AG09309 (cell line): ENCODE measurements at places on chromosomes 7 and 10.

DNA sequence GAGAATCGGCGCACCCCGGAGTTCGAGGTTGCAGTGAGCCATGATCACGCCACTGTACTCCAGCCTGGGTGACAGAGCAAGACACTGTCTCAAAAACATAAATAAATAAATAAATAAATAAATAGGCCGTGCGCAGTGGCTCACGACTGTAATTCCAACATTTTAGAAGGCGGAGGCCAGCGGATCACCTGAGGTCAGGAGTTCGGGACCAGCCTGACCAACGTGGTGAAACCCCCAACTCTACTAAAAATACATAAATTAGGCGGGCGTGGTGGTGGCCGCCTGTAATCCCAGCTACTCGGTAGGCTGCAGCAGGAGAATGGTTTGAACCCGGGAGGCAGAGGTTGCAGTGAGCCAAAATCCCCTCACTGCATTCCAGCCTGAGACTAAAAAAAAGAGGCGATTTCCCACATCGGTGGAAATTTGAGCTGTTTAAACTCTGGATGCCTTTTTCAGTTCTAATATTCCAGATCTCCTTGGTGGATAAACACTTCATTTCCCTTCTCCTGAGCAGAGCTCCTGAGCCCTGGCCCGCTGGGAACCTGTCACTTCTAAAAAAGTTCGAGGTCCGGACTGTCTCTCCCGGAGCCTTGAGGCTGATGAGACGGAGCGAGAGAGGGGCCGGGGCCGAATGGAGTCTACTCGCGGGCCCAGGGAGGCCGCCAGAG, 2.0 kb upstream of the NFKB2 start:
- no peak for DNase-seq

- no peak for DNase-seq
Observed at GRCh38 chr7:90886416-90886815, 290.3 kb downstream of the CDK14 start.

GRCh38 chr10:96217711-96218110, 53.7 kb downstream of the BLNK start:
- no peak for DNase-seq

DNA sequence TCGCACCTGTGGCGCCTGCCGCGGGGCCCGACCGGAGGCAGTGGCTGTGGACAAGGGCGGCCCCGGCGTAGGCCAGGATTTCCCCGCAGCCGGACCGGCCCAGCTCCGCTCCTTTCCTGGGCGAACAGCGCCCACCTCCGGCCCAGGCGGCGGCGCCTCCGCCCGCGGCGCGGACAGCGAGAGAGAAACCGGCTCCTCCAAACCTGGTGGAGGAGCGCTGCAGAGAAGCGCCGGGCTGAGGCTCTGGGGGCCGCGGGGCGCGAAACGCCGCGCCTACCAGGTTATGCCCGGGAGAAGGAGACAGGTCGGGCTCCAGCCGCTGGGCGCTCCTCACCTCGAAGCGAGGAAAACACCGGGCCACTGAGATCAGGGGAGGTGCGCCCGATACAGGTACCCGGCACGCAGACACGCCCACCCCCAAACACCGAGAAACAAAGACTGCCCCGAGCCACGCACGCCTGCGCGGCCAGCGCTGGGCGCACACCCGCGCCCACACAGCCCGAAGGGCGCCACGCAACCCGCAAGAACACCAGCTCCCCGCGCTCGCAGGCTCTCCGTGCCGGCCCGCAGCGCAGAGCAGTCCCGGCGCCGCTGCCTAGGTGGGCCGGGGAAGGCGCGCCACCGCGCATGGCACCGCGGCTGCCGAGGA, 3.3 kb downstream of the GRID1 start:
- DNase-seq = no peak

GRCh38 chr7:17339139-17339538, 40.7 kb downstream of the AHR start:
- no peak for DNase-seq

DNA sequence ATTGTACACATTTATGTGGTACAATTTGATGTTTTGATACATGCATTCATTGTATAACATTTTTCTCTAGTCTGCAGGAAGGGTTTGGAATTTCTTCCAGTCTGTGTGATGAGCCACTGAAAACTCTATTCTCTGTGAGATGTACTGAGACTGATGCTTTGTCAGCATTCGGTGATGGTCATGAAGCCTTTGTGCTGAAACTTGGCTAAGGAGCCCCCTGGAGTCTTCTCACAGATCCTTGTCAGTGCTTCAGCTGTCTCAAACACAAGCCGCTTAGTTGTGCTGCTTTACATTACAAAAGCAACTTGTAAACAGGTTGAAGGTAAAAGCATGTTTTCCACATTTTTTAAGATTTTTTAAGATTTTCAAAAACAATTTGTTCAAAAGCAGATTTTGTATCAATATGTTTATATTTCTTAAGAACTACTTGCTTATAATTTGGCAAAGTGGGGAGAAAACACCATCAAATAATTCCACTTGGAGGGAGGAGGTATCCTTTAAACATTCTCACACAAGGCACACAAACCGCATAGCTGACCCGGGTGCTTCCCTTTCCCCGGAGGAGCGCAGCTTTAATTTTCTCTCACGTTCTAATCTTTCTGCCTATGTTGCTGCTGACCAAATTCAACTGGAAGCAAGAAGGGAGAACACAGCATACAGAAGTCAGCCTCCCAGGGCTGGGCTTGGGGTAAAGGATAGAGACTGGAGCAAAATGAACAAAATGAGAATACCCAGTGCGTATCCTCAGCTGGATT, 249.8 kb upstream of the VSTM2A start:
- no peak for DNase-seq

- no peak for DNase-seq
Observed at GRCh38 chr7:118312051-118312450, 87.5 kb downstream of the ANKRD7 start.

GRCh38 chr7:80634505-80634904, 3.9 kb upstream of the CD36 start:
- DNase-seq = peak; percentile 87

DNA sequence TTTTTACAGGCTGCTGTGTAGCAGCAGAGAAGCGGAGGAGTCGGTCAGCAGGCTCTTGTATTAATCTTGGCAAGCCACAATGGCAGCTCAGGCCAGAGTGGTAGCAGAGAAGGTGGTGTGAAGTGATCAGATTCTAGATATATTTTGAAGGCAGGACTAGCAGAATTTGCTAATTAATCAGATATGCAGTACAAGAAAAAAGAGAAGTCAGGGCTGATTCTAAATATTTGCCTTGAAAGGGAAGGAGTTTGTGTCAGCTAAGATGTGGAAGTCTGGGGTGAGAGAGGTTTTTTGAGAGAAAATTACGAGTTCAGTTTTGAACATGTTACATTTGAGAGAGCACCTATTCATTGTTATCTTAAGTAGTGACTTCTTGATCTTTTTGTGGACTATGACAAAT, 176.3 kb downstream of the WNT2 start:
- no peak for DNase-seq

- no peak for DNase-seq
Observed at GRCh38 chr10:110577056-110577455, 9.6 kb downstream of the SMC3 start.

- DNase-seq = no peak
Observed at GRCh38 chr7:21504021-21504420, 38.8 kb upstream of the DNAH11 start.

- DNase-seq = no peak
Observed at GRCh38 chr7:151677581-151678226, 158.0 kb upstream of the RHEB start.

- DNase-seq = no peak
Observed at GRCh38 chr10:4843525-4844180, 17.6 kb downstream of the AKR1E2 start.

DNA sequence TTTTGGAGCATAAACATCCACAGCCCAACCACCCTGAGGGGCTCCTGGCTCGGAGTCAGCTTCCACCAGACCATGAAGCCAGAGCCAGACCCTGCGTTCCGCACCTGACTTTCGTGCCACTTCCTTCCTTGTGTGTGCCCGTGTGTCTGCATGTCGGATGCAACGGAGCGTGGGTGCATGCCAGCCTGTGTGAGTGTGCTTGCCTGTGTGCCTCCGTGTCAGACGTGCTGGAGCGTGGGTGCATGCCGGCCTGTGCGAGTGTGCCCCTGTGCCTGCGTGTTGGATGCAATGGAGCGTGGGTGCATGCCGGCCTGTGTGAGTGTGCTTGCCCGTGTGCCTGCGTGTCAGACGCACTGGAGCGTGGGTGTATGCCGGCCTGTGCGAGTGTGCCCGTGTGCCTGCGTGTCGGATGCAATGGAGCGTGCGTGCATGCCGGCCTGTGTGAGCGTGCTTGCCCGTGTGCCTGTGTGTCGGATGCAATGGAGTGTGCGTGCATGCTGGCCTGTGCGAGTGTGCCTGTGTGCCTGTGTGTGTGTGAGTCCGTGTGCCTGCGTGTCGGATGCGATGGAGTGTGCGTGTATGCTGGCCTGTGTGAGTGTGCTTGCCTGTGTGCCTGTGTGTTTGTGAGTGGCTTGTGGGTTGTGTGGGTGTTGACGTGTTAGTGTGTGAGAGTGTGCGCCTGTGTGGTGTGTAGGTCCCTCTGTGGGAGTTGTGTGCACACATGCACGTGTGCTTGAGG, 28.1 kb upstream of the KNDC1 start:
- no peak for DNase-seq

- no peak for DNase-seq
Observed at GRCh38 chr10:63833411-63834060, 312.3 kb downstream of the REEP3 start.

DNA sequence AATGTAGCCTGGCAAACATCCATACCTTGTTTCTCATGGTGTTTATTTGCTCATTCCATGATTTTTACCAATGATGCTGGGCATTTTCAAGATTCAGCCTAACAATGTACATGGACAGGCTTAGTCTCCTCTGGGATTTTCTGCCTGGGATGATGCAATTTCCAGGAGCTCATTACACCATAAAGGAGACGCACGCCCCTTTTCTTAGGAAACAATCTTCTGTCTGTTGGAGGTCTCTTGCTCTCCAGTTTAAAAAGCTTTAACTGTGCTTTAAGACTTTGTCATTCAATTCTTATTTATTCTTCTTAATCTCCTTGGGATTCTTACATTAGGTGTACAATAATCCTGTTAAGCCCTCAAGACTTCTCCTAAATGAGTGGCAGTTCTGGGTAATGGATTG, 150.3 kb upstream of the NRP1 start:
- no peak for DNase-seq

GRCh38 chr10:33102071-33102470, 144.0 kb upstream of the ITGB1 start:
- no peak for DNase-seq

DNA sequence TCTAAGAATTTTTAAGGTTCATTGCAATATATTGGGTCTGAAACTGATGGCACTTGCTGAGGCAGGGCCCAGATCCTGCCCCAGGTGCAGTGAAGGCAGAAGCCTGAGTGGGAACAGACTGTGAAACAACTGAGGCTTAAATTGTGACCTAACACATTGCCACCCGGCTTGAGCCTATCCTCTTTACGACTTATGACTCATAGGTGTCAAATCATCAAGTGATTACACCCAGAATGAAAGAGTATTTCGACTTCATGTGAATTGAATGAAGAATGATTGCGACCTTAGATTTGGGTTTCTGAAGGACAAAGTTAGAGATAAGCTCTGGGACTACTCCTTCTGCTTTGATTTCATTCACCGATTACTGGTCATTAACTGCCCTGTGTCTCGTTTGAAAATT, 200.9 kb downstream of the CREB5 start:
- no peak for DNase-seq

DNA sequence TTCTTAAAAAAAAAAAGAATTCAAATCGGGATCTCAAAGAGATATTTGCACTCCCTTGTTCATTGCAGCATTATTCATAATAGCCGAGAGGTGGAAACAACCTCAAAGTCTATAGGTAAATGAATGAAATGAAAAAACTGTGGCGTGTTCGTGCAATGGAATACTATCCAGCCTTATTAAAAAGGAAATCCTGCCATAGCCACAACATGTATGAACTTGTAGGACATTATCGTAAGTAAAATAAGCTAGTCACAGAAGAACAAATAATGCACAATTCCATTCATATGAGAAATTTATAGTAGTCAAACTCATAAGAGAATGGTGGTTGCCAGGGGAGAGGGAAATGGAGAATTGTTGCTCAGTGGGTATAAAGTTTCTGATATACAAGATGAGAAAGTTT, 37.9 kb downstream of the GRK5 start:
- no peak for DNase-seq

DNA sequence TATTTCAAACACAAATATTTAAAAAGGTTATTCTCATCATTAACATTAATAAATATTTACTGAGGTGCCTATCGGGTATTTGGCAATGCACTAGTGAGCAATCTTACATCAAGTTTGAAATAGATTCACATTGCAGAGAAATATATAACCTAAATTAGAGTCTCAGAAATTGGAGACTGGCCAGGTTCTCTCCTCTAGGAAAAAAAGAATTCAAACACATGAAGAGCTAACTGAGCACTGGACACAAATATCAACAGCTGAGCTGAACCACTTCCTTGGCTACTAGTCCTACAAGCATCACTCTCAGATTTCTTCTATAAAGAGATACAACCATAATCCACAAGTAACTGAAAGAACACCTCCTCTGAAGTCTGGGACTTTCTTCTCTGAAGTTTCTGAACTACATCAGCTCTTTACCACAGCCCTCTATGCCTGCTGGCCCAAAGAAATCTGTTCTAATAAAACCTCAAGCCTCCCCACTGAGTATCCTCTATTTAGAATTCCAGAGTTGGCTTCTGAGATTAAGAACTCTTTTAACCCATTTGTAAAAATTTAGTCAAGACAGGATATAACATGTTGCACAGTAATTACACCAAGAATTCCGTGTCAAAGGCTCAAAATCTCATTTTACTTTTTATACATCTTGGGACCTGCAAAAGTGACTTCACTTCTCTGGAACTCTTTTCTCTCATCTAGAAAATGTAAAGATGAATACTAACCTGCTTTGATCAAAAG, 45.2 kb downstream of the MTERF1 start:
- DNase-seq = no peak

- no peak for DNase-seq
Observed at GRCh38 chr7:152462995-152463708, 27.3 kb upstream of the KMT2C start.

- DNase-seq = no peak
Observed at GRCh38 chr7:140078392-140078791, 15.6 kb upstream of the PARP12 start.

- DNase-seq = peak; percentile 63
Observed at GRCh38 chr7:76166404-76167255, 35.1 kb upstream of the SRRM3 start.

DNA sequence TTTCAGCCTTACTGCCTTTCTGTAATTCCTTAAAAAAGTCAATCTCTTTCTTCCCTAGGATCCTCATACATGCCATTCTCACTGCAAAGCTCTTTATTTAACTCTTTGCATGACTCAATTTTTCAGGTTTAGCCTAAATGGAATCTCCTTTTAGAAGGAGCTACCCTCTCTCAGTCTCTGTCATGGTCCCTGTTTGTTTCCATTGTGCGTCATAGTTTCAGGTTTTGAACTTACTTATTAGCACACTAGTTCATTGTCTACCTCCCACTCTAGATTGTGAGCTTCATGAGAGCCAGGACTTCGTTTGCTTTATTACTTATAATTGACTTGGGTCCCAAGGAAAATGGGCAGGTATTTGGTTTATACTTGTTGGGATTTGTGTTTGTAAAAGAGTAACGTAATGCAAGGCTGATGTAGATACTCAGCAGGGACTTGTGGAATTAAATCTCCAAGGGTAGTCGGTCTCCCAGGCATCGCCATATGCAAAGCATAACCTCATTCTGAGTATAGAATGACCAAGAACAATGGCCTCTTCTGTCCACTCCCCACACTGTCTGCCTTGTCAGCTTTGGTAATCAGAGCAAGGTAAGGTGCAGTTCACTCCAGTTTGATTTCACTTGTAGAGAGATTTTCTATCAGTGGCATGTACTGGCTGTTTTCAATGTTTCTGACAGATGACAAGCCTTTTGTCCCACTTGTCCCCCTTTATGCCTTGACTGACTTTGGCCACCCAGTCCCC, 252.0 kb downstream of the SORCS3 start:
- DNase-seq = no peak
